ENCODE measurements at places on chromosomes 5 and 9. TPM values are rescaled to one million over a fixed set of nuclear protein-coding genes. Genes with fewer than 3 reads are reported as not detected.

The FCN2 gene
- not detected for total RNA-seq

The DPH7 gene
- total RNA-seq, result 19.4 TPM

The CDC20B gene
- total RNA-seq, result 0.25 TPM

The PRDM9 gene
- total RNA-seq, result not detected

Data from temporal lobe (tissue), 4 donors.